Fibroblast of lung (primary cell): ENCODE measurements at places on chromosomes 4 and X. TPM values are rescaled to one million over a fixed set of nuclear protein-coding genes. Genes with fewer than 3 reads are reported as not detected.

FREM3 gene
- total RNA-seq: not detected in 2 replicates

HPGDS gene
- total RNA-seq: not detected in 2 replicates

FHIP1A gene
- under 0.01 TPM in 2 replicates for total RNA-seq

USP51 gene
- total RNA-seq: 1.3 TPM in 2 replicates

FAM241A gene
- total RNA-seq: 0.51 and 1.2 TPM in 2 replicates

ADGRG4 gene
- not detected in 2 replicates for total RNA-seq

TNMD gene
- not detected in 2 replicates for total RNA-seq

CABS1 gene
- not detected in 2 replicates for total RNA-seq

CTAG1A gene
- total RNA-seq: not detected in 2 replicates

PABPC1L2B gene
- not detected in 2 replicates for total RNA-seq

FOXO4 gene
- 6.9 and 7.4 TPM in 2 replicates for total RNA-seq

USP17L19 gene
- total RNA-seq: not detected in 2 replicates

RHOH gene
- not detected in 2 replicates for total RNA-seq

CYLC1 gene
- not detected in 2 replicates for total RNA-seq

SAGE1 gene
- total RNA-seq: not detected in 2 replicates

CFP gene
- total RNA-seq: under 0.01 and 0.17 TPM in 2 replicates

IQCM gene
- under 0.01 TPM in 1 of 2 replicates, not detected in the other for total RNA-seq

NSDHL gene
- total RNA-seq: 16.7 and 32.2 TPM in 2 replicates

MAGEB2 gene
- total RNA-seq: not detected in 2 replicates

TAF1 gene
- total RNA-seq: 45.2 and 49.0 TPM in 2 replicates

SPANXN3 gene
- total RNA-seq: not detected in 2 replicates

PPA2 gene
- 74.6 and 76.8 TPM in 2 replicates for total RNA-seq

RASL11B gene
- 0.26 and 2.1 TPM in 2 replicates for total RNA-seq

NCBP2L gene
- total RNA-seq: not detected in 2 replicates

PRDM5 gene
- total RNA-seq: 19.0 TPM in 2 replicates

PJA1 gene
- 28.2 and 28.5 TPM in 2 replicates for total RNA-seq

STAG2 gene
- total RNA-seq: 92.7 and 96.4 TPM in 2 replicates

ACE2 gene
- not detected in 2 replicates for total RNA-seq

ART3 gene
- total RNA-seq: not detected in 2 replicates

BEX3 gene
- 300 and 416 TPM in 2 replicates for total RNA-seq

MTNR1A gene
- not detected in 2 replicates for total RNA-seq

NPY2R gene
- total RNA-seq: not detected in 2 replicates

RAB41 gene
- total RNA-seq: not detected in 2 replicates

CT45A10 gene
- total RNA-seq: not detected in 2 replicates

LPAR4 gene
- 0.50 and 0.51 TPM in 2 replicates for total RNA-seq

MSL3 gene
- total RNA-seq: 14.4 and 16.8 TPM in 2 replicates

ASB9 gene
- 1.2 TPM in 1 of 2 replicates, not detected in the other for total RNA-seq

NPFFR2 gene
- not detected in 2 replicates for total RNA-seq

SH3D19 gene
- 17.7 and 31.4 TPM in 2 replicates for total RNA-seq

TBX22 gene
- not detected in 2 replicates for total RNA-seq

CCDC160 gene
- 0.17 and 0.26 TPM in 2 replicates for total RNA-seq

MAGED4 gene
- total RNA-seq: 26.9 and 31.1 TPM in 2 replicates

TMEM47 gene
- 62.4 and 128 TPM in 2 replicates for total RNA-seq

PPBP gene
- not detected in 2 replicates for total RNA-seq

RHOXF2 gene
- not detected in 2 replicates for total RNA-seq

MAP7D2 gene
- total RNA-seq: under 0.01 TPM in 2 replicates

TEX11 gene
- under 0.01 TPM in 1 of 2 replicates, not detected in the other for total RNA-seq

HS6ST2 gene
- 0.17 and 0.26 TPM in 2 replicates for total RNA-seq

CLDN34 gene
- not detected in 2 replicates for total RNA-seq

CT55 gene
- total RNA-seq: not detected in 2 replicates

HAND2 gene
- under 0.01 TPM in 2 replicates for total RNA-seq

PROM1 gene
- total RNA-seq: under 0.01 and 0.17 TPM in 2 replicates

SLC6A14 gene
- total RNA-seq: not detected in 2 replicates

TRIM60 gene
- not detected in 2 replicates for total RNA-seq

NAT8L gene
- 0.17 and 0.26 TPM in 2 replicates for total RNA-seq

CXCL5 gene
- total RNA-seq: 0.66 and 0.77 TPM in 2 replicates

STATH gene
- total RNA-seq: not detected in 2 replicates

PPP4R3C gene
- total RNA-seq: not detected in 2 replicates

IL2 gene
- total RNA-seq: not detected in 2 replicates
